ENCODE measurements at places on chromosomes 16 and 17.

DNA sequence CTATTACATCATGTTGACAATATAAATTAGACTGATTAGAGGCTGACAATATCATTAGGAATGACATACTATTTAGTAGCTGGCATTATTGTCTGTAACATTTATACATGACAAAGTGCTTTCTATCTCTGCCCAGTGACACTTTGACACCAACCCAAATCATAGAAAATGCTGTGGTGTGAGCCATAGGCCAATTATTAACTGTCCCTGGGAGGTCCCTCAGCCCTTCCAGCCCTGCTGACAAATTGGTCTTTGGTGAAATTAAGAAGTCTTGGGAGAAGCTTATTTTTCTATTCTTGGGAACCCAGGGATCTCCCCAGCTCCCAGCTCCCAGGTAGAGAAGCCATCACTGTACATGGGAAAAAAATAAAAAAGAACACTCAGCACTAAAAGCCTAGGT lies 179.6 kb downstream of the AIPL1 start:
- DNase-seq = no peak

GRCh38 chr16:77985111-77985510 lies 37.2 kb upstream of the CLEC3A start:
- DNase-seq = no peak

DNA sequence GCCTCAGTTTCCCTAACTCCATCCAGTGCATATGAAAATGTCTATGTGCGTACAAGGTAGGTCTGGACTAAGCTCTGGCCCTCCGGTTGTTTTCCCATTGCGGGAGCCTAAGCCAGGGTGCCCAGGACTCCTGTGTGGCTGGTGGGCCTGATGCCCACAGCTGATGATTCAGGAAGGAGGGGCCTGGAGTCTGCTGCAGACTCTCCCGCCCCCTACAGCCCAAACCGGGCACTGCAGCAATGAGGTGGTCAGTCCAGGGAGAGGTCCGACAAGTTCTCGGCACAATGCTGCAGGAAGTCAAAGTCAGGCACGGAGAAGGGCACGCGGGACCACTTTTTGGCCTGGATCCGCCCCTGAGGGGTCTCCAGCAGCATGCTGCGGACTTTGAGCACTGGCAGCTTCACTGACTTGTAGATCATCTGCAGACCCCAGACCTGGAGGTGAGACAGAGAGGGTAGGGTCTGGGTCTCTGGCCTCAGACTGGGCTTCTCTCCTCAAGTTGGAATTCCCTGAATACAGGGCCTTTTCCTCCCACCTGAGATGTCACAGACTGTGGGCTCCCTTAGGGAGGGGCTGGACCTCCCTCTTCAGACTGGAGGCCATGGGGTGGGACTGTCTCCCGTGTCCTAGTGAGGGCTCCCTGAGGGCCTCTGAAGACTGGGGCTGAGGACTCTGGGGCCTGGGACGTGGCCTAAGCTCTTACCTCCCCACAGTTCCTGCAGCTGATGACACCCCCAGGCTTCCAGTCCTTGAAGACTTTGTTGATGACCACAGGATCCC lies 3.4 kb upstream of the ZNF385C start:
- DNase-seq = peak; percentile 40

- no peak for DNase-seq
Observed at GRCh38 chr16:76294396-76295214, 17.4 kb downstream of the CNTNAP4 start.

DNA sequence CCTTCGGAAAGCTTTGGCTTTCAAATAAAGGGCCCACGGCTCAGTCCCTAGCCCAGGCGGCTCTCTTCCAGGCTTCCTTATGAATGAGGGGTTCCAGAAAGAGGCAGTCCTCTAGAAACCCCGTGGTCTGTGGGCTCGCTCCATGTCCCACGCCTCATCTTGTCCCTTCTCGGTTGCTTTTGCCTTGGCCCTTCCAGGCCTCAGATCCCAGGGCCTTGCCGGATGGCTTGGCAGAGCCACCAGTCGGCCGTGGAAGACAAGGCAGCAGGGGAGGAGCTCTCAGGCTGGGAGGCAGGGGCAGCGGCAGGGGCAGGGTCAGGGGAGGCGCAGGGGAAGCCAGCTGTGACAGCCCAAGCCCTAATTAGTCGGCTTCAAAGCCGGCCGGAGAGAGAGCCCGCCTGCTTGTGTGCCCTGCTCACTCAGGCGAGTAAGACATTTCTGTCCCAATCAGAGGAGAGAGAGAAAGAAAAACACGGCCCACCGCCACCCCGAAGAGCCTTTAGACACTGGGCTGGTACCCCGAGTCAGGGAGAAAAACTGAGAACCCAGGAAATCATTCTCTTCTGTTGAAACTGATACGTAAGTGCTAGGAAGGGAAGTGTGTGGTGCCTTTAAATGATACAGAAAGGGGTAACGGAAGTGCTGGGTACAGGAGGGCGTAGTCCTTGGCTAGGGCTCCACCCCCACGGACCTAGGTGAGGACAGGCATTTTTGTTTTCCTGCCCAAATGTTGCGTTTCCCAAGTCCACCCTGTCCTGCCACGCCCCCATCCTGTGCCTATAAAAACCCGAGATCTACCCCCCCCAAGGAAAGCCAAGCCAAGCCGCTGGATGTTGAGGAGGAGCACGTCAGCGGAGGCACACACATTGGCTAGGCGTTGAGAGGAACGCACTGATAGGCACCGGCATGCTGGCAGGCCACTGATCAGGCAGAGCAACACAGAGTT lies 27.8 kb upstream of the MEIOC start:
- DNase-seq = no peak

DNA sequence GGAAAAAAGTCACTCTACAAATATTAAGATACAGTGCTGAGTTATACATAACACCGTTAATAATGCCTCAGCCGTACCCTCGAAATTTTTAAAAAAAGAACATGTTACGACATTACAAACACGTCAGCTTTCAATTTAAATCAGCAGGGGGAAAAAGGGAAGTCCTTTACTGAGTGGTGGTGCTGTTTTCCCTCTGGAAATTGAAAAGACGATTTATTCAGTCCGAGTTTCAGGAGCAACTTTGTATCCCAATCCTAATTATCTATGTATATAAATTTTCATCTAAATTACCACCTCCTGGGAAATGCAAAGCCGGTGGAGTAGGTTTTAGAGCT lies 1.3 kb downstream of the NETO2 start:
- DNase-seq = no peak

DNA sequence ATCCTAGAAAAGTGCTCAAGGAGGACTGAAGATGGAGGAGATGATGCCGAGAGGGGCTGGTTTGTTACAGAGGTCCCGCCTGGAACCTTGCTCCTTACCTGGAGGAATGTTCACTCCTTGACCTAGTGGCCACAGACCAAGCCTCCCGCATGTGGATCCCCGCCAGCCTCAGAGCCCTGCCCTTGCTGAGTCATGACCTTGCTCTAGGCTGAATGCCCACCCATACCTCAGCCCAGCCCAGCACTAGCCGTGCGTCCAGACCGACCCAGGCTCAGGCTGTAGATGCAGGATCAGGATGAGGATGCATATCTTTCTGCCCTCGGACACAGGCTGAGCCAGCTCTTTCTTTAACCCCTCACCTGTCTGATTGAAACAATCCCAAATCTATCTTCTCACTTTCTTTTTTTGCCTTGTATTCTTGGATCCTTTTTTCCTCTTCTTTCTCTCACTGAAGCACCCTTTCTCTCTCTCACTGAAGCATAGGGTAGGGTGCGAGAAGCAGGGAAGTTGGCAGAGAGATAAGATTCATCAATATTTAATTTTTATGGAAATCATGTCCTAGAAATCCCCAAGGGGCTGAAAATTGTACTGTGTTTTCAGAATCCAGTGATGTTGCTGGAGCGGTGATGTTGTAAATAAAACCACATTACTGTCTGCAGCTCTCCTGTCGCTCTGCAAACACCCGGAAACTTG lies 34.9 kb downstream of the WSCD1 start:
- DNase-seq = no peak

DNA sequence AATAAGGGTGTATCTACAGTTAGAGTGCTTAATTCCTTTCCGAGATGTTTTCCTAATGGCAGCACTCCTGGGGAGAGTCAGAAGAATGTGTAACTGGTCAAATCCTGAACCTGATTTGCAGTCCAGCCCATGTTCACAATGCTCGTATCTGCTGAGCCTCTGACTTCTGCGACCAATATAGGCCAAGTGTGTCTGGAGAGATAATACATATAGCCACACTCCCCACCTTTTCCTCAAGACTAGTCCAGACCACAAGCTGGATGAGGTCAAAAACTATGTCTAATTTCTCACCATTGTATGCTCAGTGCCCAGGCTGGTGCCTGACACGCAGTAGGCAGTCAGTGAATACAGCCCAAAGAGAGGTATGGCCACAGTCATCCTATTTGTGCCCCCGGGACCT lies 58.0 kb downstream of the XYLT1 start:
- no peak for DNase-seq

DNA sequence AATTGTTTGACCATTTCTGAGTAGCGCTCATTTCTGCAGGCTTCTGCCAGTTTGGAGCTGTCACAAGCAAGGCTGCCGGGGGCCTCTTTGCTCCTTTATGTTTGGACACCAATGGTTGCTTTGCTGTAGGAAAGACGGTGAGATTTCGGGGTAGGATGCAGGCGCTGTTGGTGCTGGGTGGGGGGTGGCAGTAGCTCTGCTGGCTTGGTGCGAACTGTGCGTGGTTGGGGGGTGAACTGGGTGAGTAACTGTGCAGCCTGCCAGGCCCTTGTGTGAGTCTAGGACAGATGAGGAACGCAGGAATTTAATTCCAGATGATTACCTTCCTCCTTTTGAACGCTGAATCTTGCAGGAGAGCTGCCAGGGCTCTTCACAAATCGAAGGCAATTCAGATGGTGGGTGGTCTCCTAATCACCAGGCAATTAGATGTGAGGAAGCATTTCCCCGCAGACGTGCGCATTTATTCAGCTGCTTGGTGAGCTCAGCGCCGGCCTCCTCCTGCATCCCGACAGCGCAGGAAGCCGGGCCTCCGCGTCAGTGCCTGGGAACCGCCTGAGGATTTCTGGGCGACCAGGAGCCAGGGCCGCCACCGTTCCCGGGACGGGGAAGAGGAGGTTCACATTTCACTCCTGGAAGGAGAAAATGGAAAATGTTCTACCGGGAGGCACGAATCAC lies 154.4 kb downstream of the FOXL1 start:
- no peak for DNase-seq

GRCh38 chr16:84818989-84819643 lies 669 bp upstream of the CRISPLD2 start:
- no peak for DNase-seq

DNA sequence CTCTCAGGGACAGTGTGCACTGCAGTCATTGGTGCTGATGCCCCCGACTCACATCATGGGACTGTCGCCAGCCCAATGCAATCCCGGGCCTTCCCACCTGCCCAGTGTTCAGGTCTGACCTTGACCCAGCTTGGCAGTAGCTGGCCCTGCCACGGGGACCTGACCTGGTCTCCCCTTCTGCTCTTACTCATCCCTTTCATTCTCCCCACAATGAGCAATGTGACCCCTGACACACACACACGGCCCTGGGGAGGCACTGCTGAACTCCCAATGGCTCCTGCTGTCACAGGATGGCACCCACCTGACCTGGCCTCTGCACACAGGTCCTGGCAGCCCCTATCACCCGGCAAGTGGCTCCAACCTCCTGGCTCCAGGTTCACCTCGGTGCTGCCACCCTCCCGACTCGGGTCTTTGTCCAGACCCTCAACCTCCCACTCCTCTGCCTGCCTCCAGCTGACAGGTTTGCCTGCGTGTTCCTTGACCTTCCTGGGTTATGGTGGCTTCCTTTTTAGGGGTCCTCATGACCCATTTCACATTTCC lies 6.6 kb downstream of the CD300C start:
- no peak for DNase-seq

- no peak for DNase-seq
Observed at GRCh38 chr16:62254847-62255246, 218.6 kb upstream of the CDH8 start.

- DNase-seq = no peak
Observed at GRCh38 chr16:82252582-82252981, 82.6 kb upstream of the MPHOSPH6 start.

- no peak for DNase-seq
Observed at GRCh38 chr16:47567321-47567720, 106.2 kb downstream of the PHKB start.

- no peak for DNase-seq
Observed at GRCh38 chr16:70494202-70494770, 29.1 kb downstream of the COG4 start.

DNA sequence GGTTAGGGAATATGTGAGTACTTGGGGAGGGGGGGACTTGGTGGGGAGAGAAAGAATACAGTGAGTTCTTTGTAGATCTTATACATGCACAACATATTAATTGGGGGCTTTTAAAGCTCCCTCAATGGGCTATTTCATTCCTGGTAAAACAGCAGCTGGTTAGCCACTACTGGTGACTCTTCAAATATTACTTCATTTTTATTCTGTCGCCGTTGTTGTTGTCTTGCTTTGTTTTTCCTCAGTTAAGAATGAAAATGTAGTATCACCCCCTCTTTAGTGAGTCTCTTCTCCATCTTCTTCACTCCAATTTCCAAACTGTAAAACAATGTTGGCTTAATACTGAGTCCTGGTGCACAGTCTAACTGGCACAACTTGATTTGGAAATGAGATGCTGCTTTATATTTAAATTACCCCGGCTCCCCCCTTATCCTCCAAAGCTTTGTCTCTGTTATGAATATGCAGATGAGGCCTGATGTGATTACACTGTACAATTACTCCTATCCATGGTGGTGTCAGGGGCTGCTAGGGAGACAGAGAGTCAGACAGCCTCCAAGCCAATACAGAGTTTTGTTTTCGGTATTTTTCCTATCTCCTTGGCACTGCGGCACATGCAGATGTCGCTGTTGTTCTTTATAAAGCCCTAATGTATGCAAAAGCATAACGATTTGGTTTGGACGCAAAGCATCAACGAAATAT lies 256.9 kb upstream of the PMFBP1 start:
- no peak for DNase-seq

GRCh38 chr17:38579934-38580333 lies 25.8 kb downstream of the SRCIN1 start:
- DNase-seq = no peak

DNA sequence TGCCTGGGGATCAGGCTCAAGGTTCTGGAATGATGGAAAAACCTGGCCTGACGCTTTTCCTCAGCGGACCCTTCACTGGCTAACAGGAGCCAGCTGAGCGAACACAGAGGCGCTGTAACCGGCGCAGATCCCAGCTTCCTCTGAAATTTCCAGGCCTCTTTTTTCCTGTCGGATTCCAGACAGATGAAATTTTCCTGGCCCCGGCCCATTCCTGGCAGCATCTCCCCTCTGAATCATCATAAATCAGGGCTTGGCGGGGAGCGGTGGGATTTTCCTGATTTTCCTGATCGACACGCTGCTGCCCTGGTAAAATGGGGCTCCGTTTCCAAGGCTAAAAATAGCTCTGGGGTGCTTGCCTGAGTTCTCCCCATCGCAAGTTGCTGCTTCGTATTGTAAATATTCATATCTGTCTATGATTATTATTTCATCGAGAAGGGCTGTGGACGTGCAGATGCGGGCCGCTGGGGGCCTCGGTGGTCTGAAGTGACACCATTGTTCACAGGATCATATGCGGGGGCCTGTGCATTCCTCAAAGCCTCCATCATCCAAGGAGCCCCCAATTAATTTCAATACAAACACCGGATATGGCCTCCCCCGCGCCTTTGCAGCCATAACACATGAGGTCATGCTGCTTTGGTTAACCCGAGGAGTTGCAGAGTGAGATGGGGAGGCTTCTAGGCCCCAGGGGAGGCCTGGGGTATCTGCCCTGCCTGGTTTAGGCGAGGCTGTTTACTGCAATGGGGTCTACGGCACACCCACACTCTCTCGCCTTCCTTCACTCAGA lies 45.8 kb upstream of the ETV4 start:
- DNase-seq = no peak

- DNase-seq = no peak
Observed at GRCh38 chr16:71249399-71249798, 18.9 kb upstream of the HYDIN start.

GRCh38 chr16:74984529-74985296 lies at the start of gene WDR59:
Gene WDR59 (minus strand): TSS chr16:74985123. CDS start chr16:74985017, 106 bp downstream.
- DNase-seq = peak; percentile 97

GRCh38 chr17:82655523-82655922 lies 7.3 kb upstream of the WDR45B start:
- DNase-seq = no peak

Measured in stimulated activated CD8-positive, alpha-beta memory T cell treated with anti-CD3 and anti-CD28 coated beads, Interleukin-12 subunit alpha, Interleukin-12 subunit beta, amount 100 ng/mL, for 4 hours (primary cell).